ENCODE measurements at places on chromosomes 11 and 22. TPM values are rescaled to one million over a fixed set of nuclear protein-coding genes. Genes with fewer than 3 reads are reported as not detected.

ANGPTL5 gene
- polyA plus RNA-seq: not detected

NXPE4 gene
- polyA plus RNA-seq: not detected

NARS2 gene
- polyA plus RNA-seq: 12.1 TPM

ABCC8 gene
- polyA plus RNA-seq: not detected

ABTB2 gene
- polyA plus RNA-seq: 2.3 TPM

SYTL2 gene
- 3.8 TPM for polyA plus RNA-seq

PLA2G6 gene
- 7.8 TPM for polyA plus RNA-seq

MRGPRF gene
- polyA plus RNA-seq: 0.08 TPM

ZNF214 gene
- 1.5 TPM for polyA plus RNA-seq

Measured in mammary epithelial cell (primary cell).